NCI-H446 (cell line): ENCODE measurements at places on chromosomes 7 and 10.
A peak's percentile ranks its signal among the peaks of the same experiment; 100 is the strongest.

DNA sequence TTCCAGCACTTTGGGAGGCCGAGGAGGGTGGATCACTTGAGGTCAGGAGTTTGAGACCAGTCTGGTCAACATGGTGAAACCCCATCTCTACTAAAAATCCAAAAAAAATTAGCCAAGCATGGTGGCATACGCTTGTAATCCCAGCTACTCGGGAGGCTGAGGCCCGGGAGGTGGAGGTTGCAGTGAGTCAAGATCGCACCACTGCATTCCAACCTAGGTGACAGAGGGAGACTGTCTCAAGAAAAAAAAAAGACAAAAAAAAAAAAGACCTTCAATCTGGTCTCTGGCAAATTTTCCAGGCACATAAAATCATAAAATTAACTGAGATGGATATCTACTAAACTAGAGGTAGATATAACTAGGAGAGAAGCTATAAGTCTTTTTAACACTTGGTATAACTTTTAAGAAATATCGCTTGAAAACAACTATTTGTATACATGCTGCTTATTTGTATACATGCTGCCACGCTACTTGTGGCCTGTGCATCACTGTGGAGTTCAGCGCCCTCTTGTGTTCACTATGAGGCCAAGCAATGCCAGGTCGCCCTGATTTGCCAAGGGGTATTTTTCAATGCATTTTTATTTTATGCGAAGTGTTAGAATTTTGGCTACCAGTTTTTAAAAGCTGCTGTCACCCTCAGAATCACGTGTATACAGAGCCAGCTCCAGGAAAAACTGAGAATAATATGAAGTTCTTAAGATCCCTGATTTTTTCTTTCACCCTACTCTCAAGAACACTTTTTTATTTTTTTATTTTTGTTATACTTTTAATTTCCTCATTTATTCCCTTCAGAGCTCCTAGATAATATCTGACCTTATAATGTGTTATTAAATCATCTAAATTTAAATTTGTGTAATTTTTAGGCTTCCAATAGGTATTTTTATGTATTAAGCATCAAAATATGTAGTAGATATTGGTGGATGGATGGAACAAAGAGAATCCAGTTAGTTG is 26.7 kb downstream of the CYCS start:
- peak; percentile 31 for DNase-seq

GRCh38 chr7:50664461-50664922 is 99.3 kb upstream of the DDC start:
- DNase-seq: no peak

DNA sequence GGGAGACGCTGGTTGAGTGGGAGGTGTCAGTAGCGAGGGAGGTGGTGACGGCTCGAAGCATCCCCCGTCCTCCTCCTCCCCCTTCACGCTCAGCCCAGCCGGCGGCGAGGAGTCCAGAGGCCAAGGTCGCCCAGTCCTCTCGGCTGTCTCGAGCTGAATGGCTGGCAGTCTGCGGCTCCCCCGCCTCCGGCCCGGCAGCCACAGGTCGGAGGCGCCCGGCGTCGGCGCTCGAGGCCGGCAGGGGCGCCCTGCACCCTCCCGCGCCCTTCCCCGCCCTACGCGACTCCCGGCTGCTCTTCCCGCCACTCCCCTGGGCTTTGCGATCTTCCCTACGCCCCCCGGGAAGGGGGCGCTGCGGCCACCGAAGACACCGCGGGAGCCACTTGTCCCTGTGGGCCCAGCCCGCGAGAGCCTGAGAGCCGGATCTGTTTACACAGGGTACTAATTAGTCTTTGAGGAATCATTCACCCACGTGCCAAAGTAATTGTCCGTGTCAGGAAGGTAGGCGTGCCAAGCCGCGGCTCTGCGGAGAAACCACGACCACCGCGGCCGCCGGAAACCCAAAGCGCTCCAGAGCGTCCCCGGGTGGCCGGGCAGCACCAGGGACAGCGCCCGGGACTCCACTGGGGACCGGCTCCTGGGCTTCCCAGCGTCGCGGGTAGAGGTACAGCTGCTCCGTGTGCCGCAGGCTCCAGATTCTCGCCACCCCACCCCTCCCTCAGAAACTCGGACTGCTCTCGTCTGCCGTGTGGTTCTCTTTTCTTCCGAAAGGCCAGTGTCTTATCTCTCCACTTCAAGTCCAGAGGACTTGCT is at the start of gene NXPH1:
Gene NXPH1 (plus strand): TSS at position 133 of the 813 bp plus-strand sequence.
- DNase-seq: peak; percentile 66

DNA sequence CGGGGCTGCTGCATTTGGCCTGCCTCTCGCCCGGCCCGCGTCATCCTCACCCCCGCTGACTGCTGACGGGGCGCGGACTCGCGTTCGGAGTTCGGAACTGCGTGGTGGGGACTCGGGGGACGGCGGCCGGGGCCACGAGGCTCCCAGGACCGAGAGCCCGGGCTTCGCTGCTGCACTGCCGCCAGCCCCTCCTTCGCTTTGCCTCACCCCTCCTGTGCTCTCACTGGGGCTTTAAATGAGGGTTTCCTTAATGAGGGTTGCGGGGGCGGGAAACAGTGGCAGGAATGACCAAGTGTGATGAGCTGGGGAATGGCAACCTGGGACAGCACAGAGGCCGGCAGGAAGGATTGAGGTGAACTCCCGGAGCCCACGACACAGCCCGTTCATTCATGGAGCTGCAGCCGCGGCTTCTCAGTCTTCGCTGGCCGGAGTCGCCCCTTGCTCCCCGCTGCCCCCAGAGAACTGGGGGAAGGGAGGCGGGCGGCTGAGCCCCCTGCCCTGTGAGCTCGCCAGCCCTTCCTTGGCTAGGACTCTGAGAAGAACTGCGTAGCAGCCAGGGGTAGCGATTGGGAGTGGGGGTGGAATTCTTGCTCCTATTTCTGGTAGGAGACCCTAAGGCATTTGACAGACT is 1.5 kb upstream of the LRRC4 start:
- DNase-seq: no peak

GRCh38 chr7:32167256-32167655 is 97.0 kb upstream of the PDE1C start:
- DNase-seq: no peak

DNA sequence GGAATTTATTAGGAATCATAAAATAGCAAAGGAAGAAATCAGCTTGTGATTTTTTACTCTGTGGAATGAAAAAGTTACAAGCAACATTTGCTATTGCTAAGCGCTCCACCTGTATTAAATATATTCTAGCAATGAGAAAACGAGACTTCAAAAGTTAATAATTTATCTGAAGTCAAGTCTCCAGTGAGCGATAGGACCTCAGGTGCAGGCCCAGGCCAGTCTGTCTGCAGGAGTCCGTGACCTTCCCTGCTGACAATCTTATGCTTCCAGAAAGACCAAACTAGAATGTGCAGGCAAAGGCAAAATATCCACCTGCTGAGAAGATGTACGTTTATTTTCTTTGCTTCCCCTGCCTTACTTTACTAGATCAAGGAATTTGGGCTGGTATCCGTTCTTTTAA is 22.7 kb downstream of the MRC1 start:
- no peak for DNase-seq

DNA sequence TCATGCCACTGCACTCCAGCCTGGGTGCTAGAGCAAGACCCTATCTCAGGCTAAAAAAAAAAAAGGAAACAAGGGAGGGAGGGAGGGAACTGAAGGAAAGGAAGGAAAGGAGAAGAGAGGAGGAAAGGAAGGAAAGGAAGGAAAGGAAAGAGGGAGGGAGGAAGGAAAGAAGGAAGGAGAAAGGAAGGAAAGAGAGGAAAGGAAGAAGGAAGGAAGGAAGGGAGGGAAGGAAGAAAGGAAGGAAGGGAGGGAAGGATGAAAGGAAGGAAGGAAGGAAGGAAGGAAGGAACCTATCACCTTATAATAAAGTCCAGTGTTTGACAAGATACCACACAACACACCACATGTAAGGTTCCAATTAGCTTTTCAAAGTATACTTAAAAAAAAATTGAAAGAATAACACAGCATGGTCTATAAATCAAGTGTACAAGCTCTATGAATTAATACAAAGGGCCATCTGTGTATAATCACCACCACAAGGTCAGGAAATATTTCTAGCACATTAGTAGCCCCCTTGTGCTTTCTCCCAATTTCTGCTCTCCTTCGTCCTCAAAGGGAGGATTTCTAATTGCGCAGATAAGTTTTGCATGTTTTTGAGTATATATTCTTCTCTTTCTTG is 26.4 kb downstream of the RNF216 start:
- DNase-seq: peak; percentile 60

- DNase-seq: no peak
These were observed 605.0 kb downstream of the CCSER2 start for GRCh38 chr10:84933402-84933801.

- no peak for DNase-seq
These were observed 176.5 kb downstream of the SUGCT start for GRCh38 chr7:40311307-40311706.

DNA sequence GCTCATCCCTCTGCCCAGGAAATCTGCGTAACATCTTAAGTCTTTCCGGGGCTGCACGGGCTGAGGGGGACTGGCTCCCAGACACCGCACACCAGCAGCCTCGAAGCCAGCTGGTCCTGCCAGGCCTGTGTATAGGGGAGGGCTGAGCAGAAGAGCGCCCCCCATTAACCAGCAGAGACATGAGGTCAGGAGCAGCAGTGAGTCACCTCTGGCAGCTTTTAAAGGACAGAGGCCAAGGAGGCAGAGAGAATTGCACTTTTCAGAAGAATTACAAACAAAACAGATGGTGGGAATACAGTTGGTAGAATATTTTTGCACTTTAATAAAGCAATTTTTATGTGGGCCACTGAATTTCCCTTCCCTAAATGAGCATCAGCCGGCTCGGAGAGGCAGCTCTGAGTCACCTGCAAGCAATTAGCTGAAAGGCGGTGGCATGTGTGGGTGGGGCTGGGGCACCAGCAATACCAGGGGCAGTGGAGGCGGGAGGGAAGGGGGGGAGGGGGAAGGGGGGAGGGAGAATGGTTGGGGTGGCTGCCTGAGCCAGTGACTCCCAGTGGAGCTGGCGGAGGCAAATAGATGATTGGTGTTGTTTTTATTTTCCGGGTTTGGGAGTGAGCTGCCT is 39.1 kb downstream of the GOLGA7B start:
- DNase-seq: peak; percentile 49
